ENCODE measurements at places on chromosomes 3 and 15.
A peak's percentile ranks its signal among the peaks of the same experiment; 100 is the strongest.

- peak; percentile 89 for DNase-seq
Observed at GRCh38 chr3:134473868-134474546, 11.8 kb downstream of the ANAPC13 start.

GRCh38 chr3:8822141-8822540 is 52.7 kb upstream of the OXTR start:
- DNase-seq, result no peak

GRCh38 chr3:53823956-53824657 is 22.1 kb downstream of the CHDH start:
- no peak for DNase-seq

DNA sequence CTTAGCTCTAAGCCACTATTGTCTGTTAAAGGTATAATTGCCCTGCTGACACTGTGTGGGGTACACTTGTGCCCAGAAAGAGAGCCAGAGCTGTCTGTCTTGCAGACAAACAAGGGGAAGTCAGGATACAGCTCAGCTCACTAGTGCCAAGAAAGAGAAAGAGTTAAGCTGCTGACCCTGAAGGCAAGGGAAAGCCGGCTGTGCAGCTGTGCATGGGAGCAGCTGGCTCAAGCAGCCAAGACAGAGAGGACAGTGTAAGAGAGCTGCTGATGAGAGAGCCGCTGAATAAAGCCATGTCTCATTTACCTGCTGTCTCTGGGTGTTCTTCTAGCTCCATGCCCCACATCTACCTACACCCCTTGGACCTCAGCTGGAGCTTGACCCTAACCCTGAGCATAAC is 428.1 kb upstream of the NAALADL2 start:
- DNase-seq, result no peak

- no peak for DNase-seq
Observed at GRCh38 chr15:69087366-69087976, 73.0 kb upstream of the GLCE start.

- no peak for DNase-seq
Observed at GRCh38 chr3:170506556-170506955, 79.3 kb downstream of the SLC7A14 start.

DNA sequence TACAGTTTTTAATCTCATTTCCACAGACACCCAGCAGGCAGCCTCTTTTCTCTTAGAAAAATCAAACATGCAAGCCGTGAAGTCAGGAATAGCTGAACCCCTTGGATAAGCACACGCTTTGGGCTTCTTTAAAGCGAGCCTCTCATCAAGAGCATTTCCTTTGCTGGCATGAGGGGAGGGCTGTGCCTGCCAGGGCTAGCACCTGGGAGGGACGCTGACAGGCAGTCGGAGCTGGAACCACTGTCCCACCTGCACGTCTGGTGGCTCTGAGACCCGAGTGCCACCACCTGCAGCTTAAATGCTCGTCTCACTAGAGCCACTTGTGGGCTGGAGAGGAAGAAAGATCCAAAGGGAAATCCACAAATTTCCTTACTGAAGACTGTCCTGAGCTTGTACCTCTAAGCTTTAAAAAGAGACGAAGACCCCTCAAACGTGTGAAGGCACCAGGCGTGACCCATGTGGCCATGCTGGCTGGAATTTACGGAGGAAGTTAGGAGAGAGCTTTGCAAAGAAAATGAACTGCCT is 9.4 kb downstream of the MAP6D1 start:
- no peak for DNase-seq

DNA sequence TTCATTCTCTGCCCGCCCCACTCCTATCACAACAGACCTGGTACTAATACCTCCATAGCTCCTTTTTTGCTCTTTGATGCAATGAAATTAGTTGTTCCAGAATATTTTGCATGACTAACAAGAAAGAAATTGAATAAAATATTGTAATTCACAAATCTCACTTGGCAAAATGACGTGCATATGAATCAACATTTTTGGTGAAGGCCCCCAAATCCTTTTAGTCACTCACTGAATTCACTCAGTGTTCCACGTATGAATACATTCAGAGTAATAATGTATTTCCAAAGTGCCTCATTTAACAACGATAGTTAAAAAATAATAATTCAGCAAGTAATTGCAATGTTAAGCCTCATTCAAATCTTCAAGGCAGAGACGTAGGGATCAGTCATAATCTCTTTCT is 148.6 kb upstream of the STRIT1 start:
- no peak for DNase-seq

- no peak for DNase-seq
Observed at GRCh38 chr3:73559749-73560148, 65.0 kb downstream of the PDZRN3 start.

DNA sequence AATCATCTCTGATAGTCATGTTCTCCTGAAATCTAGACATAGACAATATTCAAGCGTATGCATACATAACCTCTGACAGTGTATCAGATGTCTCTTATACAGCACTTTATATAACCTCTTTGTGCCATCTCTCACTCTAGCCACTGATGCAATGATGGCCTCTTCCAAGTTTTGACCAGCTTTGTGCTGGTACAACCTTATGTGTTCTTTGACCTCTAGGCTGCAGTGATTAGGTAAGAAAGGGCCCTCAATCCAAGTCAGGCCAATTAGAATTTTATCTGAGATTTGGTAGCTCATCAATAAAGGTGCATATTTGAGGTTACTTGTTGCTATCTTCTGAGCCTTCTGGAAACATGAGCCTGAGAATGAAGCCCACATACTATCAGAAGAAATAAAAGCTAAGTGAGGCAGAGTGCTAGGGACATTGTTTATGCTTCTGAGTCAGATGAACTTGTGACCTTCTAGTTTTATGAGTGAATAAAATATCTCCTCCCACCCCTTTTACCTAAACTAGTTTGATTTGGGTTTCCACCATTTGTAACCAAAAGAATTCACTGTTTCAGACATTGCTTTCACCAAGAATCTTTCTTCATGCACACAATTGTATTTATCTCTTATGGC is 283.2 kb upstream of the SUCLG2 start:
- DNase-seq, result no peak

- DNase-seq, result no peak
Observed at GRCh38 chr3:53818221-53819162, 27.7 kb downstream of the CHDH start.

- DNase-seq, result no peak
Observed at GRCh38 chr3:58222161-58222724, 11.5 kb upstream of the DNASE1L3 start.

DNA sequence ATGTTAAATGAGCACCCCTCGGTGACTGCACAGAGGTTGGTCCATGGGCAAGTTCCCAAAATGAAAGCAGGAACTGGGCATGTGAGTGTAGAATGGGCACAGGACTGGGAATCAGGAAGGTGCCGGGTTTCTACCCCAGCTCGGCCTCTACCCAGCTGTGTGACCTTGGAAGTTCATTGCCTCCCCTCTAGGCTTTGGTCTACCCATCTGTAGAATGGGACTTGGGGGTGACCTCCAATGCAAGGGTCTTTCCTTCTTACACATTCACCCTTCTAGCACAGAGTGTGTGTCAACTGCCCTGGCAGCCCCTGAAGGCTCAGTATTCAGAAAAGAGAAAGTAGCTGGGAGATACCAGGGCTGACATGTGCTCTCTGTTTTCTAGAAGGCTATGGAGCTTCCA is 72.3 kb upstream of the PIAS1 start:
- DNase-seq, result no peak

- no peak for DNase-seq
Observed at GRCh38 chr15:74324714-74325113, 42.7 kb downstream of the CYP11A1 start.

DNA sequence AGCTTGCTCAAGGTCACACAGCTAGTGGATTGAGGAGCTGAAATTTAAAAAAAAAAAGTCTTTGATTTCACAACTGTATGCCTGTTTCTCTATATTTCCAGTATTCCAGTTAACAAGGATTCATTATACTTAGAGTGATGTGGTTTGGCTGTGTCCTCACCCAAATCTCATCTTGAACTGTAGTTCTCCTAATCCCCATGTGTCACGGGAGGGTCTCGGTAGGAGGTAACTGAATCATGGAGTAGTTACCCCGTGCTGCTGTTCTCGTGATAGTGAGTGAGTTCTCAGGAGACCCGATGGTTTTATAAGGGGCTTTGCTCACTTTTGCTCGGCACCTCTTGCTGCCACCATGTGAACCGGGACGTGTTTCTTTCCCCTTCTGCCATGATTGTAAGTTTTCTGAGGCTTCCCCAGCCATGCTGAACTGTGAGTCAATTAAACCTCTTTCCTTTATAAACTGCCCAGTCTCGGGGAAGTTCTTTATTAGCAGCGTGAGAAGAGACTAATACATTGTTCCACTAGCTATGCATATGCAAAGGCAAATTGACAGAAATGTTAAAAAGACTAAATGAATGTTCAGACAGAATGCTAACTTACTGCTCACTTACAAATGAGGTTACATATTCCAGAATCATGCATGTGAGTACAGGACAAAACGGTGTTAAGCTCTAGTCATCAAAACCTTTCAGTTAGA is 1101.9 kb downstream of the ROBO1 start:
- DNase-seq, result no peak

- DNase-seq, result peak; percentile 76
Observed at GRCh38 chr3:32175607-32176197, 62.8 kb upstream of the CMTM8 start.

DNA sequence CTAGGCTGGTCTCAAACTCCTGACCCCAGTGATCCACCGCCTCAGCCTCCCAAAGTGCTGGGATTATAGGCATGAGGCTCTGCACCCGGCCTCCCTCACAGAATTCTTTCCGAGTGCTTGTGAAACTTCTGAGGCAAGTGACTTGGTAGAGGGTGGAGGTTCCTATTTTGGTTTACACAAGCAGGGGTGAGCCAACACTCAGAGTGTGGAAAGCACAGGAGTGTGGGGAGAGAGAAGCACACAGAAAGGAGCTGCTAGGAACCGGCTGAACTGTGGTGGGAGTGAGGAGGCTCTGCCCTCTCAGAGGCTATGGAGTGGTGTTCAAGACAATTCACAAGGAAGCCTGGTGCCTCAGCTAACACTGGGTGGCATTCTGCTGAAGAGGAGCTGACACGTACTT is 7.7 kb downstream of the CAPN3 start:
- DNase-seq, result no peak

GRCh38 chr3:117995842-117996437 is 1038.7 kb downstream of the IGSF11 start:
- no peak for DNase-seq

DNA sequence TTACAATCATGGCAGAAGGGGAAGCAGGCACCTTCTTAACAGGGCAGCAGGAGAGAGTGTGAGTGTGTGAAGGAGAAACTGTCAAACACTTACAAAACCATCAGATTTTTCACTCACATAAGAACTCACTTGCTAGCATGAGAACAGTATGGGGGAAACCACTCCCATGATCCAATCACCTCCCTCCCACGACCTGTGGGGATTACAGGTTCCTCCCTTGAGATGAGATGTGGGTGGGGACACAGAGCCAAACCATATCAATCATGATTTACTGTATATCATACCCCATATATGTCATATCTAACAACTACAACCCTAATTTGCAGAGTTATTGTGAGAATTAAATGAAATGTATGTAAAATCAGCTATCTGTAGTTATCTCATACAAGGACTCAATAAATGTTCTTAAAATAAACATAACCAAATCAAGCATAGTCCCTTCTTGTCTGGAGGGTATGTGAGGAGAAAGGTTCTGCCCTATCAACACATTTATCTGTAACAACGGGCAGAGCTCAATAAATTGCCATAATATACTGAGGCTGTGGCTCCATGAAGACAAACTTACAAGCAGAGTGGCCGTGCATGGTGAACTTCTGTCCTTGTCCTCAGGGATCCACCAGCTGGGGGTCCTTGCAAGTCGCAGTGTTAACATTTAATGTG is 504.7 kb downstream of the SOX2 start:
- no peak for DNase-seq

Measured in stimulated activated CD8-positive, alpha-beta memory T cell treated with anti-CD3 and anti-CD28 coated beads, Interleukin-4, amount 100 ng/mL, for 48 hours (primary cell).